CD4-positive, alpha-beta T cell treated with Interleukin-4 for 4 hours (primary cell): ENCODE measurements at places on chromosomes 3 and 15.

GRCh38 chr3:129633751-129634481, 27.4 kb upstream of the PLXND1 start:
- DNase-seq = no peak

DNA sequence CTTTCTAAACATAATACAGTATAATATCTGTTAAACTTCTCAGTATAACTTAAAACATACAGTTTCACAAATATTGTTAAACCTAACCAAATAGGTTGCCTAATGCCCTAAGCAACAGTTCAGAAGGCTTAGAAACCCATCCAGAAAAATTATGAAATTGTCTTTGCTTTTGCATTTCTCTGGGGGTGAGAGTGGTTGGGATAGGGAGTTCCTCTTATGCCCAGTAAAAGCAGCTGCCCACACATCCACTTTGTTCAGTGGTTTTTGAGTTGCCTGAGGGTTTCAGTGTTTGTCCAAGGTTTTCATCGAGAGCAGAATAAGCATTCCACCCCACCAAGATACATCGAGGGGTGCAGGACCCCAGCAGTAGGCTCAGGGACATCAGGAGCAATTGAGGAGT, 179.4 kb downstream of the CDIN1 start:
- no peak for DNase-seq

DNA sequence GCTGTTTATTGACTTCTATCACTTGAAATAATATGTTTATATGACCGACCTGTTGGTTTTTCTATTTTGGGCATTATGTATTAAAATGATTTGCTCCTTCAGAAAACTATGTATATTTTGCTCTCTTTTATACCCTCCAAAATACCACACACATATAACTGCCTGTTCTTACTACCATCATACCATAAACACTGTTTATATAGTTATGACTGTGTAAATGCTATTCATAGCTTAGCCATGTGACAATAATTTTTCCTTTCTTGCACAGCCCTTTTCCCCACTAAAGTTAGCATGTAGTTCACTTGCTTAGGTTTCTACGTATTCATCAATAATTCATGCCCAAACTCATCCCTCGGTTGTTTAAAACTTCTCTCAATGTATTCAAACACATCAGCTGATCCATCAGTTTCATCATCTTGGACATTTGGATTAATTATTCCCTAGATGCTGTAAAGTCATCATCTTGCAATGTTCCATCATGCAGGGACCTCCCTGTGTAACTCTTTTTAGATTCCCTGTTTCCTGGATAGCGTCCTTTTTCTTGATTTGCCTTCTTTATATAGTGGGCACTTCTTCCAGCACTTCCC, 8.2 kb upstream of the RYK start:
- no peak for DNase-seq

DNA sequence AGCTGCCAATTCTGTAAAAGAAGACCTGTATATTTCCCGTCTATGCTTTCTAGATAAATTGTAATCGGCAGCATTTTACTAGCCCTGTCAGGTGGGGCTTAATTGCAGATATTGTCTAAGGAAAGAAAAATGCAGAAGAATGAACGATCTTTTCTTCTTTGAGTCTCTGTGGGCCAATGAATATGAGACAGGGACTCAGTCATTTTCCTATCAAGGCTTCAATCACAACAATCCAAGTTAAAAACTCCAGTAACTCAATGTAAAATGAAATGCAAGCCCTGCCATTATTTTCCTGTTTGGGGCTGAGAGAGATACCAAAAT, 313.9 kb downstream of the MECOM start:
- no peak for DNase-seq

DNA sequence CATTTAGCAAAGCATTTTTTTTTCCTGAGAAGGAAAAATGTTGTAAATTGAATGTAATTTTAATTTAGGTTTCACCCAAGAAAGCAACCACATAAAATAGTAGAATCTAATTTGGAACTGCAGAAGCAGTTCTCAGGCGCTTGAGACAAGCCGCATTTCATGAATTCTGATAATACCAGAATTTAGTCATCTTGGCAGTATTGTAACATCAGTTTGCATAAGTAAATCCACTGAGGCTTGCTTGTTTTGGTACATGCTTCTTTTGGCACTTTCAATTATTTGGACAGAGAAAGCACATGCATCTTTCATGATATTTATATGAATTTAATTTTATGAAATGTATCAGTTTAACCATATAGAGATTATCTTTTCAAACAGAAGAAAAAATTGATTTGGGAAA, 389.7 kb upstream of the ROBO1 start:
- DNase-seq = no peak

DNA sequence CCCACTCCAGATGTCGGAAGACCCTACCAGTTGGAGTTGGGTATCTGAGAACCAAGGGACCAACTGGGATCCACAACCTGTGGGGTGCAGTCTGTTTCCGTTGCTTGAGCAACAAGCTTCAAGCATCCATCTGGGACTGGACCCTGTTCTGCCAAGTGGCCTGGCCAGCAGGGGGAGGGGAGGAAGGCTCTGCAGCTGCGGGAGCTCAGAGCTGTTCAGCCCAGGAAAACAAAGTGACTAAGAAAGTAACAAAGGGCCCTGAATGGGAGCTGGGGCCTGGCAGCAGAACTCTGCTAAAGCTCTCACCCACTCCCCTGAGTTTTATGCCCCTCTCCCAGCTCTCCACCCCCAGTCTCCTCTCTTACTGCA, 2.7 kb downstream of the TYRO3 start:
- DNase-seq = no peak

GRCh38 chr3:31559872-31560534, 27.3 kb downstream of the STT3B start:
- DNase-seq = no peak

- peak; percentile 96 for DNase-seq
Measured at GRCh38 chr3:69084326-69085167, at the start of gene ARL6IP5. TSS of gene ARL6IP5 (plus strand) at chr3:69084937. CDS start at chr3:69085048, 111 bp downstream.
